Dermis microvascular lymphatic vessel endothelial cell (primary cell): ENCODE measurements at places on chromosomes 6 and 20.

DNA sequence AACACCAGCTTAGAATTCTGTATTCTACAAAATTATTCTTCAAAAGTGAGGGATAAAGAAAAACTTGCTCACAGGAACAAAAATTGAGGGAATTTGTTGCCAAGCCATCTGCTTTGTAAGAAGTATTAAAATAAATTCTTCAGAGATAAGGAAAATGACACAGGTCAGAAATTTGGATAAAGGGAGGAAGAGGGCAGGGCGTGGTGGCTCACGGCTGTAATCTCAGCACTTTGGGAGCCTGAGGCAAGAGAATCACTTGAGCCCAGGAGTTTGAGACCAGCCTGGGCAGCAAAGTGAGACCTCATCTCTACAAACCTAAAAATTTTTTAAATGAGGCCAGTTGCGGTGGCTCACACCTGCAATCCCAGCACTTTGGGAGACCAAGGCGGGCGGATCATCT, 11.8 kb downstream of the SMIM28 start:
- DNase-seq: no peak

DNA sequence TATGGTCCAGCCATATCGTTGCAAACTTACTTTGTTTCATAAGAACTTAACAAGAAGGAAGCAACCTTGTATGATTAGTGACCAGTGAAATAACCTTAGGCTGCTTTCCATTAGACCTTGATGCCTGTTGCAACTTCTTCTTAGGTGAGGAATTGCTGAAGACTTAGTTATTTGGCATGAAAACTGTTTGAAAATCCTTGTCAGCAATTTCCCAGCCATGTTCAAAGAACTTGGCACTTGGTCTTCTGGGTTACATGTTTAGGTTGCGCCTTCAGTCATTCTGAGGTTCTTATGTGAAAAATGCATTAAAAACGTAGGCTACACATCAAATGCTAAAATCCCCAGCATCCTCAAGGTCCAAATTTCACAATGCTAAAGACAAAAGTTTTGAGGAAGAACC, 232.0 kb upstream of the CEP162 start:
- DNase-seq: no peak

DNA sequence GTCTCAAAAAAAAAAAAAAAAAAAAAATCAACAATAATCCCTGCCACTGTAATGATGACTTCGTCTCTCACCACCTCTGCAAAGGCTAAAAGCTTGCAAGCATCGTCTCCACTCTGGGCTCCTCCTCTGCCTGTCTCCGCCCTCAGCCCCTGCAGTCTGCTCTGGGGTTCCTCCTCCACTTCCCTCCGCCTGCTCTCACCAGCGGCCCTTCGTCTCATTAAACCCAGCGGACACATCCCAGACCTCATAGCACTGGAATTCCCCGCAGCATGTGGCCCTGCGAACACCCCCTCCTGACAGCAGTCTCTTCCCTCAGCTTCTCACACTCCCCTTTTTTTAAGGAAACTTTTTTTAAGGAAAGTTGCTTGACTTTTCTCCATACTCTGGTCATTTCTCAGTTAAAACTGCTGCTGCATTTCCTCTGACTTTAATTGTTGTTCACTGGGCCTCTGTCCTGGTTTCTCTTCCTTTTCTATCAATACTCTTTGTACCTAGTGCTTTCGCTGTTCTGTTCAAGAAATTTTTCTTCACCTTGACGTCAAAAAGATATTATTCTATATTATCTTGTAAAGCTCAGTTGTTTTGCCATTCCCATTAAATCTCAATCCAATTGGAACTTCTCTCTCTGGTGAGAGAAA, 70.9 kb upstream of the PLEKHG1 start:
- DNase-seq: no peak

- DNase-seq: no peak
These were observed 119.9 kb upstream of the PREP start for GRCh38 chr6:105522626-105523322.

GRCh38 chr6:41373919-41374617, 38.7 kb downstream of the NCR2 start:
- no peak for DNase-seq

GRCh38 chr6:47781732-47782131, at the start of gene OPN5:
Gene OPN5, plus strand, starts transcription at chr6:47782032. Its CDS starts 35 bp downstream, at chr6:47782067.
- no peak for DNase-seq

DNA sequence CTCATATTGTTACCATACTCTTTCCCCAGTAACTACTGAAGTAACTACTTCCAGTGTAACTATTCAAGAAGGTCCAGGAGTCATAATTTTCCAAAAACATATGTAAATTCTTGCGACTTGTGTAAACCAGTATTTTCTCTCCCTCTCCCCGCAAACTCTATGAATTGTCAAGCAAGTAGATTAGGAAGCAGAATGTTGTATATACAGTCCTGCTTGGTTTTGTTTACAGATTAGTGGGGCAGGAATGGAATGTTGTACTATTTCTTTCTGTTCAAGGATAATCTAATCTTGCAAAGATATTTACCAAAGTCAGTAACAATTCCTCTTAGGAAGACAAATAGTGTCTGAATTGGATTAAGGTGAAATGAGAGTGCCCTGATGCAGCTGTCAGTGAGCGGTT, 234.9 kb upstream of the PLN start:
- no peak for DNase-seq

DNA sequence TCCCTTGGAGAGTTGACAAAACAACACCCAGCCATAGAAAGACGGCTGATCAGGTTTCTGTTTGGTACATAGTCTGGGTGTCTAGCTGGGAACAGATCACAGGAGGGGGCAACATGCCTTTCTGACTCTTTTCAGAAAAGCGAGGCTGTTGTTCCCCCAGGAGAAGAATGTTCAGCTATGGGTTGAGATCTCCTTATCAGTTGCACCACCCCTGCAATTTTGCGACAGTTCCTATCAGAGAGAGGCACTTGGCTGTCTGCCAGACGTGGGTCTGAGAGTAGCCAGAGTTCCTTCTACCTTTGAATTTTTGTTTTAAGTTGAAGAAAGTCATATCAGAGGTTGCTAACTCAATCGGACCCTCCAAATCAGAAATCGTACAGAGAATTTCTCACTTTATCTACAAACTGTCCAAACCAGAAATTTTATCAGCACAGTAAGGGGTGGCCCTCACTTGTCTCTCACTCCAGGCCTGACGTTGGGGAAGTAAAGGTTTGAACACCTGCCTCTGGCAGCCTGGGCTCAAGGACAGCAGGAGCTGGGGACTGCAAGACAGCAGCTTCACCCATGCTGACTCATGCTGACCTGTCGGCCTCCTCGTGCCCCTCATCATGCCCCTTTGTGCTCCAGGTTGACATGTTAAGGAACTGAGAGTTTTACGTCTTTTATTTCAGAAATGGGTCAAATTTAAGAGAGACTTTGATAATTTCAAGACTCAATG, 42.3 kb downstream of the TMC2 start:
- no peak for DNase-seq

- no peak for DNase-seq
These were observed 85.8 kb downstream of the CDKAL1 start for GRCh38 chr6:20620043-20620442.

- no peak for DNase-seq
These were observed 23.1 kb downstream of the TRIM27 start for GRCh38 chr6:28900577-28901256.

GRCh38 chr20:7770578-7770977, 169.7 kb downstream of the HAO1 start:
- peak; percentile 75 for DNase-seq

DNA sequence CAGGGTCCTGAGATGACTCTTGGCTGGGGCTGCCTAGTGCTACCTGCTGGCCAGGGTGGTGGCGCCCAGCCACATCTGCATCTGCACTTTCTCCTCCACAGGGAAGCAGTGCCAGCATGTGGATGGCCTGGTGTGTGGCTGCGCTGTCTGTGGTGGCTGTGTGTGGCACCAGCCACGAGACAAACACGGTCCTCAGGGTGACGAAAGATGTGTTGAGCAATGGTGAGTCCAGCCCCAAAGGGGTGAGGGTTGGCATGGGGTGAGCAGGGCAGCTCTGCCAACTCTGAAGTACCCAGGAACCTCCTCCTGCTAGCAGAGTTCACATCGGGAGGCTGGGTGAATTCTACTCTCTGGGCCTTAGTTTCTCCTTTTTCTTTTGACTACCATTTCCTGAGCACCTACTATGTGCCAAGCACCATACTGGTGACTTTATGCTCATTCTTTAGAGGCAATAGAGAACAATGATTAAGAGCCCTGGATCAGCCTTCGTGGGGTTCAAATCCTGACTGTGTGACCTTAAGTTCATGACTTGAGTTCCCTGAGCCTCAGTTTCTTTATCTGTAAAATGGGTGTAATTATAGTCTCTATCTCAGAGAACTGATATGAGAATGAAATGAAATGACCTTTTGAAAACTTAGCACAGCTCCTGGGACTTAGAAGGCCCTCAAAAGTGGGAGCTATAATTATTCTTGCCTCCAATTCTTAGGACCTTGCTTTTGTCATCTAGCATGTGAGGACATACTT, 2.1 kb downstream of the BPIFB4 start:
- no peak for DNase-seq

GRCh38 chr6:32858194-32858593, 4.2 kb downstream of the PSMB9 start:
- DNase-seq: no peak

DNA sequence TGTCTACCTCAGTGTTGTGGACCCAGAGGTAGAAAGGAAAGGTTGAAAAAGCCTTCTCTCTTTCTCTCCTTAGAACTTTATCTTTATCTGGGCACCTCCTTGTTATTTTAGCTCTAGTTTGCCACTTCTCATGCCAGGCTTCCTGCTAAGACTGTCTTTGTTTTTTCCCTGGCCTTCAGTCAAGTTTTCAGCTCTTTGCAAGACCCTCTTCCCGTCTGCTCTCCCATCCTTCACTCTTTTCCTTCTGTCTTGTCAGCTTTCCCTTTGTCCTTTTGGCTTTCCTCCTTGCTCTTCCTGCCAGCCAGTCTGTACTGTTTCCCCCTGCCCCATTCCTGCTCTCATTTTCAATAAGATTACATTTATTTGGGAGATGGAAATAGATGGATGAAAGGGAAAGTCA, 86.8 kb upstream of the CCN6 start:
- DNase-seq: no peak

- no peak for DNase-seq
These were observed 37.9 kb upstream of the MAS1 start for GRCh38 chr6:159852877-159853276.

- DNase-seq: peak; percentile 34
These were observed 128.6 kb upstream of the SLC22A23 start for GRCh38 chr6:3585320-3585935.

DNA sequence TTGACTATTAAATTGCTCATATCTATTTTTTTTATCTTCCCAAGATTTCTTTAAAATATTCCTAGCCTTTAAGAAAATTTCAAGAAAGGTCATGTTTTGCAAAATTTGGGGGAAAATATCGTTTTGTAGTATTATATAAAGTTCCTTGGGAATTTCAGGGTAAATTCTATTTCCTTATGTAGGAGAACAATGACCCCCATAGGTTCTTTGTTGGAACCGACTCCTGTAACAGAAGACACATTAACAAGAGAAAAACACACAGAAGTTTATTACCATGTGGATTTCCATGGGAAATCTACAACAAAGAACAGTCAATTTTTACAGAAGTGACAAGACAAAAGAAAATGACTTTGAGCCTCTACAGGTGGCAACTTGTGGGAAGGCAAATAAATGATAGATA, 68.1 kb downstream of the ADGB start:
- no peak for DNase-seq

DNA sequence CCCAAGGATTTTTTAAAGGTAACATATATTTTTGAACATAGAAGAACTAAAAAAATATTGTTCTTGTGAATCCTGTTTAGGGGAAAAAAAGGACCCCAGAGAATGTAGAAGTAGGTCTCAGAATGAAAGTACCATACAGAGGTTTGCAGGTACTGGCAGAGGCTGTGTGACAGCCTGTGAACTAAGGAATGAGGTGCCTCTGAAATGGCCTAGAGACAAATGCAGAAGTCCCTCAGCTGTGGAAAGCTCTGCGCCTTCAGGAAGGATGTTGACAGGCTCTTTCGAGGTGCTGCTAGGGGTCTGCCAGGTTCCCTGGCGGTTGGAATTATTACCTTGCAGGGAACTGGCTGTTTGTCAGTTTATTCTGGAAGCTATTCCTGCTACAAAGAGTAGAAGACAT, 8.6 kb upstream of the TUBB2B start:
- DNase-seq: no peak

- DNase-seq: no peak
These were observed 740.5 kb downstream of the CBLN4 start for GRCh38 chr20:55264703-55265239.

DNA sequence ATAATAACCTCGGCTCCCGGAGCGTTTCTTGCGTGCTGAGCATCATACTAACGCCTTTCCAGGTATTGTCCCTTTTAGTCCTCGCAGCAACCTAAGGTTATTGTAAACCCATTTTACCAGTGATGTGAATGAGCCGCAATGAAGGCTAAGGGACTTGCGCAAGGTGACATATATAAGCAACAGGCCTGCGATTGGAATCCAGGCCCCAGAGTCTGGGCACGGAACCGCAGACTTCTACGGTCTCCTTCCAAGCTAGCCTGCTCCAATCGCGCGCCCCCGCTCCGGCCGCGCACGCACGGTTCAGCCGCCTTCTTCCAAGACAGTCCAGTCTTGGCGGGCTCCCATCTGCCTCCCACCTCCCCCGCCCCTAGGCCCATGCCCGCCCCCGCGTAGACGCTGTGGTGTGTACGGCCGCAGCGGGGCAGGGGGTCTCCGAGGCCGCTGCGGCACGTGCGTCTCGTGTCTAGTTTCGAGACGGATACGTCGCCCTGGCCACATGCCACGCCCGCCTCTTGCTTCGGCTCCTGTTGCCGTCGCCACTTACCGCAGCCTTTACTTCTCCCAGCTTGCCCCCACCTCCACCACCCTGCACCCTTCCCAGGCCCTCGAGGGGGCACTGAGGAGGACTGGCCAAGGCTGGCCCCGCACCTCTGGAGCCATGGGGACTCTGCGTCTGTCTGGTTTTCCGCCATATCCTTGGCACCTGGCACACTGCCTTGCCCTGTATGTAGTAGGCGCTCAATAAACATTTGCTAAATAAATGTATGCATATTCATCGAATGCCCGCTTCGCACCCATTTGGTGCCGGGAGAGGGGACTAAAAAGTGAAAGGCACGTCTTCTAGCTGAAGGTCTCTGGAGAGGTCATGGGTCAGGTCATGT, 855 bp upstream of the GFOD1 start:
- no peak for DNase-seq

- DNase-seq: no peak
These were observed 31.9 kb upstream of the ZNF217 start for GRCh38 chr20:53625311-53626129.
